ENCODE measurements at places on chromosomes 7 and 10. TPM values are rescaled to one million over a fixed set of nuclear protein-coding genes. Genes with fewer than 3 reads are reported as not detected.

- DNase-seq: no peak
Measured at GRCh38 chr7:131404226-131404911, 76.7 kb downstream of the MKLN1 start.

DNA sequence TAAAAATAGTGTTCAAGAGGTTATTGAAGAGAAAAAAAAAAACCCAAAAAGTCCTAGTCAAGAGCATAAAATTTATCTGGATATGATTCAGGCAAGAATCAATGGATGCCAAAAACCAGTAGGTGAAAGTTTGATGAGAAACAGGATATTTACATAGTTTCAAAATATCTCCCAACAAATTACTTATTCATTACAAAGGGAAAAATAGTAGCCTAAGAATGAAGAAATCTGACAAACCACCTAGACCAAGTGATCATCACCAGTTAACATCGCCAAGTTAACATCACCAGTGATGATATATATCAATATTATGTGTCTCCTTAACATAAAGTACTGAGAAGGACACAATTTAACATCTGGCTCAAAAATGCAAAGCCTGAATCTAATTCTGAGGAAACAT lies 85.2 kb downstream of the RNLS start:
- no peak for DNase-seq

DNA sequence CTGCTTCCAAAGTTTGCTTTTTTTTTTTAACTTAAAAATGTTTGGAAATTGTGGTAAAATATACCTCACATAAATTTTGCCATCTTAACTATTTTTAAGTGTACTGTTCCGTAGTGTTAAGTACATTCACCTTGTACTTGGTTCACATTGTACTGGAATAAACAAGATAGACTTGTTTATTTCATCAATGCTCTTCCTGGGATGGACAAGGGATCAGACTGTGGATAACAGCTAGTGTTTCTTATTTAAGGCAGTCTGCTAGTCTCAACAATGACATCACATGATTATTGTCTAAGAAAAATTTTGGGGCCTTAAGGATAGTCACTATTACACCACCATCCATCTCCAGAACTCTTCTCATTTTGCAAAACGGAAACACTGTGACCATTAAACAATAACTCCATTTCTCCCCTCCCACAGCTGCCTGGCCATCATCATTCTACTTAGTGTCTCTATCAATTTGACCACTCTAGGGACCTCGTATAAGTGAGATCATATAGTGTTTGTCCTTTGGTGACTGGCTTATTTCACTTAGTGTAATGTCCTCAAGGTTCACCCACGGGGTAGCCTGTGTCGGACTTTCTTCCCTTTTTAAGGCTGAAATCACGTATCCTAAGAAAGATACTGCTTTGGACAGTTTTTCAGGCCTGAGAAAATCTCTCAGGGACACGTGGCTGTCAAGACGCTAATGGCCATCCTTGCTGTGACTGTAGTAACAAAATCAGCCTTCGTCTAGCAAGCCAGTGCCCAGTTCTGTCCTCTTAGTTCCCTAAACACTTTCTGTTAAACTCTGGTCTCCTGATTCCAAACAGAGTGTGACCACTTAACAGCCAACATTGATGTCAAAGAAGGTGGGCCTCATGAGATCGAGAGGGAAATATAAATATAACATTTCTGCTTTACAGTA lies 305.2 kb downstream of the FRMD4A start:
- no peak for DNase-seq

- DNase-seq: no peak
Measured at GRCh38 chr7:44530990-44531389, 10.1 kb downstream of the NPC1L1 start.

- no peak for DNase-seq
Measured at GRCh38 chr10:104456802-104457542, 103.3 kb downstream of the CFAP58 start.

DNA sequence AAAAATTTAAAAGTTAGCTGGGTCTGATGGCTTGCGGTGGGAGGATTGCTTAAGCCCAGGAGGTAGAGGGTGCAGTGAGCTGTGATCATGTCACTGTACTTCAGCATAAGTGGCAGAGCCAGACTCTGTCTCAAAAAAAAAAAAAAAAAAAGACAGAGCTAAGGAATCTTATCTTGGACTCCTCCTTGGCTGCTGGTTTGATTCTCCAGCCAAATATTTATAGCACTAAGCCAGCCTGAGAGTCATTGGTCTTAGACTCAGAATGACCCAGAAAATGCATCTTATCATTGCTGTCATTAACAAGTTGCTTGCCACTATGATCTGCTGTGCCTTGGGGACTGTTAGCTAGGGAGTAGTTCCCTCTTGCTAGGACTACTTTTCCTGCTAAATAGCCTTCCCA lies 164.7 kb downstream of the GNAT3 start:
- DNase-seq: no peak

GRCh38 chr7:128039544-128039953 lies 8.3 kb upstream of the LRRC4 start:
- DNase-seq: no peak

DNA sequence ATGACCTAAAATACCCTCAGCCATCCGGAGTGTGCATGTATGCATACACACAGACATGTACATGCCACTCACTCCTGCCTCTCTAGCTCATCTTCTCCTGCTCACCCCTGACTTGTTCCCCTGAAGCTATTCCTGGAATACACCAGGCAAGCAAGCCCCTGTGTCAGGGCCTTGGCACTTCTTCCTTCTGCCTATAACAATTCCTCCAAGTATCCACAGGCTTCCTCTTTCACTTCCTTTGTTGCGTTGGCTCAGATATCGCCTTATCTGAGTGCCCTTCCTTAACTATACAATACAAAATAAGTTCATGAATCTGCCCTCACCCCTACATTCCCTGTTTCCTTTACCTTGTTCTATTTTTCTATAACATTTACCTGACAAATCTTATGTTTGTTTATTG lies 88.8 kb downstream of the NOD1 start:
- DNase-seq: no peak

GRCh38 chr7:31478018-31478417 lies 35.9 kb upstream of the ITPRID1 start:
- DNase-seq: no peak

Gene KLF6
- 60.2 TPM for total RNA-seq

Gene ITPRIP
- 29.1 TPM for total RNA-seq

Gene KLF14
- total RNA-seq: not detected

Gene LSM5
- 31.0 TPM for total RNA-seq

Gene ADAMTS14
- 0.16 TPM for total RNA-seq

Gene VWA2
- total RNA-seq: 0.08 TPM

Gene SNCG
- 23.5 TPM for total RNA-seq

All from Right ventricle myocardium superior (tissue), 1 donor.